ENCODE measurements at places on chromosomes 4 and X.

- peak; percentile 46 for DNase-seq
Measured at GRCh38 chrX:24682739-24683432, 10.8 kb upstream of the POLA1 start.

DNA sequence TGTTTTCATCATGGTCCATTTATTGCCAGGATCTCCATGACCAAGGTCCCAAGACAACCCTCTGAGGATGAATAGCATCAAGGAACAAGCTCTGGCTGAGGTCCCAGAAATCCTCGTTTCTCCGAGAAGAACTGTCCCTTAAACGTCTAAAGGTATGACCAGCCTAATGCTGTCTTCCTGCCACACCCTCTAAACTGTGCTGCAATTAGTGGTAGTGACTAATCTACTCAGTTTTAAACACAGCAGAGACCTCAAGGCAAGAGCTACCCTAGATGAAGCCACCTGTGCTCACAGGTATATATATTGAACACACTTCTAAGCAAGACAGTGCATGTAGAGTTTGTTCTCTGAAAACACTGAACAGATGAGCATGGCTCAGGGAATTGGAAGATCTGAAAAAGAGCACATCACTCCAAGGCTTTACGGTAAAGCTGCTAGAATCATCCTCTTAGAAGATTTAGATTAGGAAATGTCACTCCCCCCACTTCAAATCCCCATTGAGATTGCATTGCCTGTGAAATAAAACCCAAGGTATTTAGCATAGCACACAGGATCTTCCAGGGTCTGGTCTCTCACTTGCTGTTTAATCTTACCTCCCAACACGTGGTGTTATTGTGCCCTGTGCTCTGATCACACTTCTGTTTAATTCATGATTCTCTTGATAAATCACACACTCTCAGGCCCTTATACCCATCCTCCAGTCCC lies 173.9 kb upstream of the VCX3A start:
- no peak for DNase-seq

DNA sequence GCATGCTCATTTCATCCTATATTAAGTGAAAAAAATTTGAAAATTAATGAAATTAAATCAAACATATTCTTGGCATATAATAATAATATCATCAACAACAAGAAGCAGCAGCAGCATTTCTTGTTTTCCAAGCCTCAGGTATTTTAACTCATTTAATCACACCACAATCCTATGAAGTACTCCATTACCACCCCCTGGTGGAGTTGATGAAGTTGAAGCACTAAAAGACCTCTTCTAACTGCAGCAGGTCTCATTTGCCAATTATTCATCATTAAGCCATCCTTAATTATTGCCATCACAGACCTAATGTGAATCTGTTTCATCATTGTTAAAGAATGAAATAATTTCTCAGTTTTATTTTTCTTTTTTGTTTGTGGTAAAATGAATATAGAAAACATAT lies 801.4 kb upstream of the GRID2 start:
- no peak for DNase-seq

GRCh38 chr4:44086753-44087152 lies 361.9 kb downstream of the KCTD8 start:
- DNase-seq, result no peak

GRCh38 chr4:85544751-85545150 lies 69.8 kb downstream of the ARHGAP24 start:
- DNase-seq, result no peak

DNA sequence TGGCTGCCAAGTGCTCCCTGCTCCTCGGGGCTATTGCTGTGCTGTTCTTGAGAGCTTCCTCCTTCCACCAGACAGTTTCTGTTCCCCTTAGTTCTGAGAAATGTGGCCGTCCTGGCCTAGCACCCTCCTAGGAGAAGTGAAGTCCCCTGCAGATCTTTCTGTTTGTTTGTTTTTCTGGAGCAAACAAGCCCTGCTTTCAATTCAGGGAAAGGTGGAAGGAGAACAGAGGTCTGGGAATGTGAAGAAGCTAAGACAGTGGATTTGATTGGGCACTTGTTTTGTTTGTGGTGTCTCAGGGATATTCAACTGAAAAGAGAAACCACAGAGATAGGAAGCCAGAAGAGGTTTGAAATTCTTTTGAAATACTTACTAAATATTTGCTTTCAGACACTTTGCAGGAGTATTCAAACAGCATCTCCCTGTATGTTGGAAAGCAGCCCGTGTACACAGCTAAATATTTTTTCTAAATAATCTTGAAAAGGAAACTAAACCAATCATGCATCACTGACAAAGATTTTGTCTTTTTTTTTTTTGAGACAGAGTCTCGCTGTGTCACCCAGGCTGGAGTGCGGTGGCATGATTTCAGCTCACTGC lies 36.5 kb upstream of the PPM1K start:
- DNase-seq, result peak; percentile 9
